ENCODE measurements at places on chromosomes 3 and 15.

DNA sequence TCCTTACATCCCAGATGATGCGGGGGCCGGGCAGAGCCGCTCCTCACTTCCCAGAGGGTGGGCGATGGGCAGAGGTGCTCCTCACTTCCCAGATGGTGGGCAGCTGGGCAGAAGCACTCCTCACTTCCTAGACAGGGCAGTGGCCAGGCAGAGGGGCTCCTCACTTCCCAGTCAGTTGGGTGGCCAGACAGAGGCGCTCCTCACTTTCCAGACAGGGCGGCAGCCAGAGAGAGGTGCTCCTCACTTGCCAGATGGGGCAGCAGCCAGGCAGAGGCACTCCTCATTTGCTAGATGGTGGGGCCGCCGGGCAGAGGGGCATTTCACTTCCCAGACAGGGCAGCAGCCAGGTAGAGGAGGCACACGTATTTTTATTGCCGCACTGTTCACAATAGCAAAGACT lies 622.0 kb upstream of the KCNMB2 start:
- no peak for DNase-seq

GRCh38 chr3:192570821-192571791 lies 156.2 kb downstream of the FGF12 start:
- no peak for DNase-seq

DNA sequence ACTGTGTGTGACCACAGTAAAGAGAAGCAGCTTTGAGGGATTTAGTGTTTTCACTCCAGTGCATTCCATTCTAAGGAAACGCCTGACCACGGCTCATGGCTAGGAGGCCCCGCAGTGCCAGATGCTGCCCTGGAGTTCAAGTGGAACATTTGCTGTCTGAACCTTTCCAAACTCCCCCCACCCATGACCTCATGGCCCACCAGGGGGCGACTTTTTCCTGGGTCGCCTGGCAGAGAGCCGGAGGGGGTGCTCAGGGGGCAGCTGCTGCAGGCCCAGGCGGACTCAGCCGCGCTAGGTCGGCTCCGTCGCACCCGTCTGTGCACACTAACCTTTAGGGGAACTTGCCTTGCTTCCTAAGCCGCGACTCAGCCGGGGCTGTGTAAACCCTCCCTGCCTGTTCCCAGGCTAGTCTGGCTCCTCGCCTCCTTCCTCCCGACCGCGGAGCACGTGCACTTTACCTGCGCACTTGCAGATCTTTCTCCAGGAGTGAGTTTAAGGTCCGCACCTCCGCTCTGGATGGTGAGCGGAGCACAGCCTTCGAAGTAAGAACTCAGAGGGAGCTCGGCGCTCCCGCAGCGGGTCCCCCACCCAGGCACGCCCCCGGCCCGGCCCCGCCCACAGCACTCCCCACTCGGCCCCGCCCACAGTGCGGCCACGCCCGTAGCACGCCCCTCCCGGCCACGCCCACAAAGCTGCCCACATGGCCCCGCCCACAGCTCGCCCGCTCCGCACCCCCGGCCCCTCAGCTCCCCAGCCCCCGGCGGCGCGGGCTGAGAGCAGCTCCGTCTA lies at the start of gene OCA2:
Gene OCA2 (minus strand): TSS at position 550 of the 789 bp plus-strand sequence. CDS start 17,441 bp downstream, outside the sequence.
- peak; percentile 64 for DNase-seq

GRCh38 chr15:83919319-83919830 lies 265.5 kb downstream of the ADAMTSL3 start:
- no peak for DNase-seq

DNA sequence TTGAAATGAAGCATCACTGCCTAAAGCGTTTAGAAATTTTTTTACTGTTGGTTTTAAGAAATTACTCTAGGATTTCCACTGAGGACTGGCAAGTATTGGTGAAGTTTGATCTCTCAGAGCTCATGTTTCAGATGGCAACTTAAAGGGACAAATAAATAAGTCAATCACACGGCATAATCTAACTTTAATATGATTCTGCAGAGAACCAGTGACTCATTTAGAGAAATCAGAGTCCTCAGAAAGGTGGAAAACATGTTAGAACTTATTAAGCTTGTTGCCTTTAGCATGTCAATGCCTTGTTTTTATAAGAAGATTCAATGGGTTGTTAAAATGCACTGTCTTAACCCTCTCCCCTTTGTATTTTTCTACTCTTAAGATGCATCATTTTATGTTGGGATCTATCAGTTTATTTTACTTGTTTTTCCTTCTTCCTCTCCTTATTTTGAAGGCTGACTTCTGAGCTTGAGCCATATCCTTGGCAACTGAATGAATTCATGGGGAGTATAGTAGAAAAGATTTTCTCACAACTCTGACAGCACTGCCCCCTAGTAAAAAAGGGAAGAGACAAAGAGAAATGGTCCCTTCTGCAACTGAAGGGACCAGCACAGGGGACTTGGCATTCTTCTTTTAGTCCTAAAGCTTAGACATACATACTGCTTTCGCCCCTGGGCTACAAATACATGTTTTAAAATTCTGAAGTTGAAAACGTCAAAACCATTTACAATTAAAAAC lies 431.2 kb downstream of the LPP start:
- no peak for DNase-seq

- no peak for DNase-seq
Observed at GRCh38 chr3:72818905-72819304, 29.3 kb downstream of the SHQ1 start.

GRCh38 chr3:72332689-72333088 lies 515.6 kb downstream of the SHQ1 start:
- no peak for DNase-seq

- no peak for DNase-seq
Observed at GRCh38 chr15:42880121-42880520, 40.5 kb downstream of the TTBK2 start.

- DNase-seq, result no peak
Observed at GRCh38 chr15:40533763-40534364, 31.0 kb downstream of the CCDC32 start.

DNA sequence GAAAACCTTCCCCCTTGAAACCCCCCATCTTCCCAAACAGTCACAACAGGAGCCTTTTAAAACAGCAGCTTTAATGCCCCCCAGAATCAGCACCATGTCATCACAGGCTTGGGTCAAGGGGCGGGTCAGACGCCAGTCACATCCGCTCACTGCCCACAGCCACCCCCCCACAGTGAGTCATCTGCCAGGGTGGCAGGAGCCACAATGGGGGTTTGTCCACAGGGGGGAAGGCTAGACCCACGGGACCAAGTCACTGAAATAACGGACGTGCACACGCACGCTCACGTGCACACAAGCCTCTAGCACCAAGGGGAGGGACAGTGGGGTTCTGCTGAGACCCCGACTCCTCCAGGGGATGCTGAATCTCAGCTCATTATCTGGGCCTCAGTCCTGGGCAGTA lies 441 bp upstream of the UCN2 start:
- no peak for DNase-seq

- DNase-seq, result no peak
Observed at GRCh38 chr3:7518026-7518425, 657.1 kb downstream of the GRM7 start.

DNA sequence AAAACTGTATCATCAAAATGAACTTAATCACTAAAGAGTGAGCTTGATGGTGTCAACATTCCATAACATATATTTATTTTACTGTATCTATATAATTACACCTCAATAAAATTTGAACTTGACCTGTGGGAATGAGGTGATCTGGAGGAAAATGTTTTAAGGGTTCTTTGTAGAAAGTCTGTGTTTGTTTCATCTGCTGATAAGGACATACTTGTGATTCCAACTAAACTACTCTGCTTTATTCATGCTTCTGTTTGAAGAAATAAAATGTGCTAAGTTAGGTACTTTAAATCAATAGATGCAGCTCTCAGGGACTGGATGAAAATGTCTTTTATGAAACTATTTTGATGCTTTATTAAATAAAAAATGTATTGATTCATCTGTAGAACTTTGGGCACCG lies 11.6 kb upstream of the PLOD2 start:
- DNase-seq, result no peak

DNA sequence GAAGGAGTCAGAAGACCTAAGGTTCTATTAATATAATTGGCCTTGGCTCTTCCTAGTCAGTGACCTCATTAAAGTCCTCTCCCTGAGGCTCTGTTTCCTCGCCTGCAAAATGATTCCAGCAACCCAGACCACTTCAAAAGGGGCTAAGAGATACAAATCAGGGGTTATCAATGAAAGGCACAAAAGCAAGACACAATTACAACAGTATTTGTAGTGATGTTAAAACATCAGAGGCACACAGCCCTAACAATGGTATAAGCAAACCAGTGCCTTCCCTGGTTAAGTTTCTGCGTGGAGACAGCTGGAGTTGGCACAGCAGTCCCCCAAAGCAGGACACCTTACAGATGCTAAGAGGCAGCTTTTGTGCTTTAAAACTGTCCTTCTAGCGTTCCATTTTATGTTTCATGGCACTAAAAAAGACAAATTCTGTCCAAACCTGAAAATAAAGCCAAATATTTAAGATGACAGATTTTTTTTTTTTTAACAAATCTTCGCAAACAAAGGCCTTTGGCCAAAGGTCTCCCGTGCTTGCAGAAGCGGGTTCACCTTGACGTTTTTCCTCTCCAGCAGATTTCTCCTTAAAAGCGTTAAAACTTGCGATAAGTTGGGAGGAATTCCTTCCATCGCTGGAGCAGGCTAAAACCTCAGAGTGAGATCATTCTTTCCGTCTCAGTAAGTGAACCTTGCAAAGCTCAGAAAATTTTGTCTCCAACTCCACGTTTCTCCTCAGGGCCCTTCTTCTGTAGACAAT lies 999 bp downstream of the ZNF280D start:
- no peak for DNase-seq

GRCh38 chr3:87361271-87361670 lies 84.9 kb upstream of the POU1F1 start:
- no peak for DNase-seq

- no peak for DNase-seq
Observed at GRCh38 chr3:180617049-180617448, 15.1 kb downstream of the TTC14 start.

- no peak for DNase-seq
Observed at GRCh38 chr3:185995352-185995751, 57.5 kb upstream of the TRA2B start.

GRCh38 chr15:37087131-37087588 lies 13.2 kb downstream of the MEIS2 start:
- no peak for DNase-seq

- DNase-seq, result no peak
Observed at GRCh38 chr3:105944721-105945120, 75.9 kb upstream of the CBLB start.

DNA sequence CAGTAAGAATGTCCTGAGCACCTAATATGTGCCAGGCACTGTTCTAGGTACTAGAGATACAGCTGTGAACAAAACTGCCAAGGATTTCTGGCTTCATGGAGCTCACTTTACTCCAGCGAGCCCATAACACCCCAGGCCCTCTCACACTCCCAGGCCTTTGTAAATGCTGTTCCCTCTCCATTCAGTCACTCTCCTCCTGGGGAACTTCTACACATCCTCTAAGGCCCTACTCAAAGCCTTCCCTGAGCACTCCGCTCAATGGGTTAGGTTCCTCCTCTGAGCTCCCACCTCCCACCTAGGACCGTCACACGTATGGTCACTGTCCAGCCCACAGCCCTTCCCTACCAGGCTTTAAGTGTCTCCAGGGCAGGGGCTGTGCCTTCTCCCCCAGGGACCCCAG lies 27.2 kb downstream of the SEMA7A start:
- DNase-seq, result no peak

- no peak for DNase-seq
Observed at GRCh38 chr15:50824514-50824913, 59.0 kb upstream of the SPPL2A start.

GRCh38 chr3:152193673-152194267 lies 75.0 kb upstream of the MBNL1 start:
- no peak for DNase-seq

DNA sequence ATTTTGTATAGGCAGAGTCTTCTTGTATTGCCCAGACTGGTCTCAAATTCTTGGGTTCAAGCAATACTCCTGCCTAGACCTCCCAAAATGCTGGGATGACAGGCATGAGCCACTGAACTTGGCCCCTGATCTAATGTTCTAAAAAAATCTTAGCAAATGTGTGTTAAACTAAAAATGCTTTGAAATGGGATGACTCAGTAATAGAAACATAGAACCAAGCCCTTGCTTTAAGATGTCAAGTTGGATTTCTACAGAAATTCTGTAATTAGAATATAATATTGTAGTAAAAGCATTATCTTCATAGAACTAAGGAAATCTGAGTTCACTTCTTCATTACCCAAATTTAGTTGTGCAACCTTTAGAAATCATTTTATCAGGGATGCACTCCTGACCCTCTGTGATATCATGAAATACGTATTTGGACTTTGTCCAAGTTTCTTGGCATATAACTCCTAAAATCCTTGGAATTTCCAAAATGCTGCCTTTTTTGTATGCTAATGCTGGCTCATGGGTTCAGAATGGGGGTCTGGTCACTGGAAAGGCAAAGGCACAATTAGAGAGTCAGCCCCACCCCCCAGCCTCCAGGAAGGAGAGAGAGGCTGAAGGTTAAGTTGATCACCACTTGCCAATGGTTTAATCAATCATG lies 217.3 kb downstream of the TP63 start:
- no peak for DNase-seq

DNA sequence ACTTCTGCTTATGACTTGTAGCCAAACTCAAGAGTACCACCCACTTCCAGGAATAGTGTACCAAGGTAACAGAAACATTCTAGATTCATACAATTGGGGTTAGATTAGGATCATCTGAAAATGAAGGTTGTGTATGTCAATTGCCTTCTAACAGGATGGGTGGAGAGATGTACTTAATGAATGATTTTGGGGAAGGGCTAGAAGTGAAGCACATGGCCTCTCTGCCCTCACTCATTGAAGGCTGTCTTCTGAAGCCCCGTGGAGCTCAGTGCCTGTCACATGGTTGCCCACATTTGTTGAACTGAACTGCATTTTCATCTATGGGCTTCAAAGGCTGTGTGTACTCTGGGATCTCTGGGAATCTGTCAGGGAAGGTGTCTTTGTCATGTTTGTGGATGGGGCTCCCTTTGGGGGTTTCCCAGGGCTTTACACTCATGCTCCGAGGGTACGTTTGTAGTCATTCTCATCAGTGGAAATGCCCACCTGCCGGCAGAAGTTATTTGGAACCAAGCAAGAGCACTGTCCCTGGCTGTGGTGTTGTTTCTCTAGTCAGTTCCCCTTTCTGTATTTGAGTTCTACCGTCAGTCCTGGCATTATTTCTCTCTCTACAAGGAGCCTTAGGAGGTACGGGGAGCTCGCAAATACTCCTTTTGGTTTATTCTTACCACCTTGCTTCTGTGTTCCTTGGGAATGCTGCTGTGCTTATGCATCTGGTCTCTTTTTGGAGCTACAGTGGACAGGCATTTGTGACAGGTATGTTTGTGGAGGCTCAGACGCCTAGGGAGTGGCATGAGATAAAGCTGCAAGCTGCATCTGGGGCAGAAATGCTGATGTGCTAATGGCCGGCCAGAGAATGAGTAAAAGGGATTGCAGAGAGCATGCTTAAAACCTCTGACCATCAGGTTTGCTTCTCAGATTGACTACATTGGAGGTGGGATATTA lies 22.4 kb downstream of the CD86 start:
- DNase-seq, result no peak

GRCh38 chr3:159144891-159145290 lies 343.0 kb downstream of the MFSD1 start:
- no peak for DNase-seq

DNA sequence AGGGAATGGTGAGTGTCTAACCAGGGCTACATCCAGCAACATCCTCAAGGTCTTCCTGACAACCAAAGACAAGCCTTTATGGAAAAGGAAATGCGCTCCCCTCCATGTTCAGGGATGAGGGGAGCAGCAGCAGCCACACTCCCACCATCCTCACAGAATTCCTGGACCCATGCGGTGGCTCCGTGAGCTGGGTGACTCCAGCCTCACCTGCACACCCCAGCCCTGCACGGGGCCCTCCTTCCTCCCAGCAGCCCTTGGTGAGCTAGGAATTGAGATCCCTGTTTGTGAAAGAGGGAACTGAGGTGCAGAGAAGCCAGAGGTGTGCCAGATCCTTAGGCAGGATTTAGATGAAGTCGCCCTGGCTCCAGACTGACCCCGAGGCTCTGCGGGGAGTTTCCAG lies 52.3 kb downstream of the GRIP2 start:
- DNase-seq, result no peak

Data from activated naive CD4-positive, alpha-beta T cell (primary cell).